ENCODE measurements at places on chromosomes 2 and 18.

DNA sequence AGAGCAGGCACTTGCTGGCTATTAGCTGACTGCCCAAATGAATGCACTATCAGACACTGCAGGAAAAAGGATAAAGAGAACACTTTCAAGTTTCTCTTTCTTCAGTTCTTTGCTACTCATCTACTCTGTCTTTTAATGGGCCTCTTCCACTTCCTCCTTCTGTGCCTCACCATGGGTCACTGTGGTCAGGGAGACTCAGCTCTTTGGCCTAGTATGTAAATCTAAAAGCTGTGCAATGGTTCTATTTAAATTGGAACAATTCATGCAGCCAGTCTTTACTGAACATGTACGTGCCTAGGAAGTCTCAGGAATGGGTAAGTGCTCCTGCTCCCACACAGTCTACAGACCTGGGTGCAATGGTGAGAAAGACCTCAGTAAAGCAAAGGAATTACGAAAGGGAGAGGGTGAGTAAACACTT lies 79.1 kb upstream of the DNMT3A start:
- DNase-seq, result no peak

- no peak for DNase-seq
These were observed 752 bp downstream of the ASTL start for GRCh38 chr2:96137321-96138178.

GRCh38 chr2:208025037-208025813 lies at the start of gene PLEKHM3:
Gene PLEKHM3 (minus strand): TSS chr2:208025527. CDS start chr2:208001639, 23,888 bp downstream.
- DNase-seq, result no peak

GRCh38 chr18:69705987-69706386 lies 241.7 kb downstream of the CD226 start:
- DNase-seq, result no peak

All from NCI-H1436 treated with DMSO at 0.1 percent for 48 hours (cell line).